ENCODE measurements at places on chromosomes 13 and 19.
A peak's percentile ranks its signal among the peaks of the same experiment; 100 is the strongest.

GRCh38 chr13:43268632-43269031, 245.2 kb downstream of the DNAJC15 start:
- DNase-seq = no peak

DNA sequence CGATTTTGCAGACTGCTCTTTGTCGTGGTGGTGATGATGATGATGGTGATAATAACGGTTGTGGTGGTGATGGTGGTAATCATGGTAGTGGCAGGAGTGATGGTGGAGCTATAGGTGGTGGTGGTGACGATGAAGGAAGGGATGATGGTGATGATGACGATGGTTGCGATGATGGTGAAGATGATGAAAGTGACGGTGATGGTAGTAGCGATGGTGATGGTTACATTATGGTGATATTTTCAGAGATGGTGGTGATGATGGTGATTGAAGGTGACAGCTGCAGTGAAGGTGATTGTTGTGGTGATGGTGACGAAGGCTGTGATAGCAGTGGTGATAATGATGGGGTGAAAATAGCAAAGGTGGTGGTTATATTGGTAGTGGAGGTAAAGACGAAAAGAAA, 2.1 kb upstream of the ADGRE3 start:
- DNase-seq = no peak

- DNase-seq = peak; percentile 72
Measured at GRCh38 chr19:36605101-36605876, at the start of gene ZNF382. TSS of gene ZNF382 (plus strand) at chr19:36605313. CDS start at chr19:36609915, 4,602 bp downstream.

GRCh38 chr19:18848878-18849661, 17.3 kb downstream of the UPF1 start:
- DNase-seq = no peak

DNA sequence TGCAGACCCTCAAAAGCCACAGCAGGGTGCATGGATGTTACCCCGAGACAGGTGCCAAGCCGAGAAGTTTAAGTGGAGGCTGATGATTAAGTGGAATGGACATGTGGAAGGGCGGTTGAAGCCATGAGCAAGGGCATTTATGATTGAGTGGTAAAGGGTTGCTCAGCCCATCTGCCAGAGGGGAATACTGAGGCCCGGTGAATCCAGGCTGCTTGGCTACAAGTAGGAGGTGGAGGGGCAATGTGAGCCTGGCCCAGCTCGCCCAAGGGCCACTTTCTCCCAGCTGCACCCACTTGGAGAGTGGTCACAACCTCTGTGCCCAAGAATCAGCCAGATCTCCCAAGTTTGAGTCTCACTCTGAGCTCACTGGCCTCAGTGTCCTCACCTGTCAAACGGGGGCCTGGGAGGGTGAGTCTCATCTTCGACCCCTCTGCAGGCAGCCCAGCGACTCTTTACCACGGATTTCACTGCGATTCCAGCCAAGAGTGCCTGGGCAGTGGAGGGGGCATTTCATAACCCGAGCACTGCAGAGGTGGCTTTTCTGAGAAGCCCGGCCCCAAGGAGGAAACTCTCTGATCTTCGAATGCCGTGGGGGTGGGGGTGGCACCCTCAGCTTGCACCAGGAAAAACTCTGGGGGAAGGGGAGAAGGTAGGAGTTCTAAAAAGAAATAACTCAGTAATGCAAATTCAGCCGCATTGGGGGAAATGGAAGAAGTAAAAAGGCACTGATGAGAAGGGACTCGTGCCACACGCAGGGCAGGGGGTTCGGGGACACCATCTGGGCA, 62.9 kb upstream of the KLF2 start:
- no peak for DNase-seq

GRCh38 chr19:55472463-55472862, 4.0 kb upstream of the ZNF628 start:
- no peak for DNase-seq

GRCh38 chr13:66922444-66922843, 307.7 kb downstream of the PCDH9 start:
- no peak for DNase-seq

DNA sequence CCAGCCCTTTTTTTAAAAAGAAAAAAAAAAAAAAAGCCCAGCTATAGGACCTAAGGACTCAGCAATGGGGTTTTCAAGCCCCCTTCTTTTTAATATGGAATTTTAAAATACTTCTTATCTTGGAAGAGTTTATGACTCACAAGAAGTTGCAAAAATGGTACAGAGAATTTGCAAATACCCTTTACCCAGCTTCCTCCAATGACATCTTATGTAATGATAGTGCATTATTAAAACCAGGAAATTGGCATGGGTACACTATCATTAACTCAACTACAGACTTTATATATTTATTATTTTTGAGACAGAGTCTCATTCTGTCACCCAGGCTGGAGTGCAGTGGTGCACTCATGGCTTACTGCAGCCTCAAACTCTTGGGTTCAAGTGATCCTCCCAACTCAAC, 16.1 kb downstream of the TMEM38A start:
- no peak for DNase-seq

- DNase-seq = peak; percentile 33
Measured at GRCh38 chr19:36009220-36009619, 607 bp upstream of the SYNE4 start.

DNA sequence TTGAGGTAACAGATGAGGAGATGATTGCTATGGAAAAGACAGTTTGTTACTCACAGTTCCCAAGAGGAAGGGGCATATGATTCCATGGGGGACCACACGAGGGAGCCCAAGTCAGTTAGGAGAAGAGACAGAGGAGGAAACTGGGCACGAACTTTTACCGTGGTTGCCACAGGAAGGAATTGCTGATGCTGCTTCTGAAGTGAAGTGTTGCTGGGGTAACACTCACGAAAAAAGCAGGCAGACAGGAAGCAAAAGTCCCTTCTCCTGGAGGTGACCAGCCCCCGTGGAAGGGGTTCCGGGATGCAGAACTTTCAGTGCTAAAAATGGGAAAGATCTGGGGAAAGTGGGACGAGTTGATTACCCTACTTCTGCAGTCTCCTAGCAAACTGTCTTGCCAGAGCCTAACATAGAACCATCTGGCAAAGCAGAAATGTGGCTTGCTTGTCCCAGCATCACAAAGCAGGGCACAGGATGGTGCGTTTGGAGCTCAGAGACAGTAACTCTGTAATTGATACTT, 35.4 kb upstream of the MAP3K10 start:
- DNase-seq = no peak

GRCh38 chr19:47839913-47840312, 18.2 kb downstream of the CRX start:
- no peak for DNase-seq

- no peak for DNase-seq
Measured at GRCh38 chr13:34078334-34078999, 260.5 kb downstream of the RFC3 start.

GRCh38 chr13:44024167-44024845, 144.6 kb downstream of the LACC1 start:
- DNase-seq = no peak

Data from T-helper 17 cell (primary cell).